Smooth muscle cell of the umbilical artery (primary cell): ENCODE measurements at places on chromosomes 6 and 20. TPM values are rescaled to one million over a fixed set of nuclear protein-coding genes. Genes with fewer than 3 reads are reported as not detected.

RRAGD gene
- 0.37 and 0.59 TPM in 2 replicates for total RNA-seq

EPHA7 gene
- total RNA-seq = under 0.01 and 1.1 TPM in 2 replicates

PSORS1C2 gene
- total RNA-seq = not detected in 2 replicates

ULBP3 gene
- 4.5 and 16.6 TPM in 2 replicates for total RNA-seq

RBPJL gene
- total RNA-seq = not detected in 2 replicates

E2F1 gene
- 1.8 and 8.1 TPM in 2 replicates for total RNA-seq

PFDN4 gene
- 110 and 133 TPM in 2 replicates for total RNA-seq

SOBP gene
- total RNA-seq = 4.2 and 4.8 TPM in 2 replicates

SAMD3 gene
- 24.1 and 36.4 TPM in 2 replicates for total RNA-seq

EPB41L1 gene
- total RNA-seq = 26.7 and 39.8 TPM in 2 replicates
